ENCODE measurements at places on chromosomes 2 and 18.

- peak; percentile 24 for DNase-seq
Observed at GRCh38 chr2:88600038-88600465, 27.2 kb downstream of the EIF2AK3 start.

- DNase-seq: no peak
Observed at GRCh38 chr2:33013684-33014110, 66.9 kb downstream of the LTBP1 start.

DNA sequence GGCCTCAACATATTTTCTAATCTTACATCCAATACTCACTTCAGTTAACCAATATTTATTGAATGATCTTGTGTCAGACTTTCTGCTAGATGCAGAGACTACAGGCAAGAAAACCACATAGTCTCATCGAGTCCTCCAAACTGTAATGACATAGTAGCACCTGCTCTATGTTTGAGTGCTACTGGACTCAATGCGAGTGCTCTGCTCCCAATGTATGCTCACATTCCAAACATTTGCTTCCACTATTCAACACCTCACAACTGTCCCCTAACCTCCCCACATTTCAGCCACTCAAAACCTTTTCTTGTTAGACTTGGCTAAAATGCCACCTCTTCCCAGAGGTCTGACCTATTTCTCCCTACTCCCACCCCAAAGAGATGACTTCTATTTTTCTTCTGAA lies 65.2 kb downstream of the SLC66A3 start:
- no peak for DNase-seq

DNA sequence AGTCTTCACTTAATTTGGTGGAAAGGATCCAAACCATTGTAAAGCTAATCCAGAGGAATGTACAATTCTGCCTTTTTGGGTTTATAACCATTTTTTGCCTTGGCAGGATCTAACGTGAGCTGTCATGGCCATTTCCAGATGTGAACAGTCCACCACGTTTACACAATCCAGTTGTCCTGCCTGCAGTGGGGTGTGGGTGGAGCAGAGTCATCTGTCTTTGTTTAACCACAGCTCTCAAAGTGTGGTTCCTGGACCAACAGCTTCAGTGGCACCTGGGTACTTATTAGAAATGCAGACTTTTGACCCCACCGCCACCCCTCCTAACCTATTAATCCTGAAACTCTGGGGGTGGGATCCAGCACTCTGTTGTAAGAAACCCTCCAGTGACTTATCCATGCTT lies 35.9 kb downstream of the FHOD3 start:
- no peak for DNase-seq

- DNase-seq: no peak
Observed at GRCh38 chr2:26081556-26081955, 47.7 kb downstream of the RAB10 start.

- no peak for DNase-seq
Observed at GRCh38 chr2:237251986-237252385, 162.0 kb downstream of the COL6A3 start.

DNA sequence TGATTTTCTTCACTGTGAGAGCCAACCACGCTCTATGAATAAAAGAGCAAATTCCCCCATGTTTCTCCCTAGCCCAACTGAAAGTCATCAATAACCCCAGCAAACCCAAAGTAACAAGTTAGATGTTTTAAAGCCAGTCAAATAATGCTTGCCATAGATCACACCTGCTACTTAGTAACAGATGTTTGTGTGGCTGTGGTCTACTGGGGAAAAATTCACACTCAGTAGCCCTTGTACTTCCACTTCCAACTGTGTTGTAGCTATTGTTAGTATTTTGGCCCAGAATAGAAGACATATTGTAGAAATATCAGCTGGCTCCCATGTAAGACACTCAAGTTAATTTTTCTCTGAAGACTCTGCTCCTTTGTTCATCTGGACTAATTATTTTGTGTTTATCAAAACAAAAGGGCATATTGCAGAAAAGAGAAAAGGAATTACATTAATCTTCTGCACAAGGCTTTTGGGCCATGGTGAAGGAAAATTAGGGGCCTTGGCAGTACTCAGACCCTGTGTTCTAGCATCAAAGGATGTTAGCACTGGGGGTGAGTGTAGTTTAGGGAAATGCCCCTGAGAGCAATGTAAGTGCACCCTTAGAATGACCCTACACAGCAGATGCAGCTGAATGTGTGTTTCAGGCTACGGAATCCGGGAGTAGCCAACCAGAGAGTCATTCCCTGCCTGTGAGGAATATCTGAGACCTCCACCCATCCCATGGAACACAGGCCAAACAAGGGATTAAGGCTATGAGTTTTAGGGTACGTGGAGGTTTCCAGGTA lies 521.9 kb downstream of the EPHA4 start:
- no peak for DNase-seq

DNA sequence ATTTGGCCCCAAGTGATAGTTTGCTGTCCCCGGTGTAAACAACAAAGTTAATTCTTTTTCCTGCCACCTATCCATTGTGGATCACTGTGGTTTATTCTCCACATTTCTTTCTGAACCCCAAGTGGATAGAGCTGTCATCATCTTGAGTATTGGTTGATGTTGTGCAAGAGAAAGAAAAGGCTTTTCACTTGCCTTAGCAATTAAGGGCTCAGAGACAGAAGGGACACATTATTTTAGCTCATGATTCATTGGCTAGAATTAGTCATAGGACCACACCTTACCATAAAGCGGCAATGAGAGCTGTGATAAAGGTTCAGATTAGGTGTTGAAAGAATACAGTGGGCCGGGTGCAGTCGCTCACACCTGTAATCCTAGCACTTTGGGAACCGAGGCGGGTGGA lies 442.1 kb upstream of the DCC start:
- DNase-seq: no peak

DNA sequence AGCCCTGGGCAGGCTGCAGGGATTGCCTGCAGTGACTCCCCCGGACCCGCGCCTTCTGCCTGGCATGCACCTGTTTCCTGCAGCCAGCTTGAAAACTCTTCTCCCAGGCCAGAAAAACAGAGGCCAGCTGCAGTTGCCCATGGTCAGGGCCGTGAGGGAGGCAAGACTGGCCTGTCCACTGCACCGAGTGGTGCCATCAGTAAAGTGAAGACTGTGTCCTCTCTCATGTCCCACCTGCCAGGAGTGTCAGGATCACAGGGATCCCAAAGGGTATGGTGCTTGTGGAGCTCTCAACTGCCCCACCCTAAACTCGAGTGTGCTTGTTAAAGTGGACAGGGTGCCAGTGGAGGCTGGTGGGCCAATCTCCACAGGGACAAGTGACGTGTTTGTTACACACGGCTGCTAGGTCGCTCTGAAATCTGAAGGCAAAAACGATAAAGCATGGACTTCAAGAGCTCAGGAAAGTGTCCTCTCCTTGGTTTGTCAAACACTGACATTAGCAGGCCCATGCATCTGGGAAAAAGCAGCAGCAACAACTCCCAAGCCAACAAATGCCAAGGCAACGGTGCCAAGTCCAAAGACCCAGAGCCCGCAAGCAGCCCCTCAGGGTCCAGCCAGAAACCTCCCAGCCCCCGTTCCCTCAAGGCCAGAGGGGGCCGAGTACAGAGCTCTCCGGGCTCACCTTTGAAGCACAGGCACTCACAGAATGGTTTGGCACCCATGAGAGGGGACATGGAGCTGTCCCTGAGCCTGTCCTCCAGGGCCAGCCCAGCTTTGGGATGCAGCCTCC lies 213.2 kb downstream of the HDAC4 start:
- no peak for DNase-seq

Measured in activated gamma-delta T cell treated with Interleukin-2 at 50 U/mL for 16 hours (primary cell).